ENCODE measurements at places on chromosomes 4 and X.

DNA sequence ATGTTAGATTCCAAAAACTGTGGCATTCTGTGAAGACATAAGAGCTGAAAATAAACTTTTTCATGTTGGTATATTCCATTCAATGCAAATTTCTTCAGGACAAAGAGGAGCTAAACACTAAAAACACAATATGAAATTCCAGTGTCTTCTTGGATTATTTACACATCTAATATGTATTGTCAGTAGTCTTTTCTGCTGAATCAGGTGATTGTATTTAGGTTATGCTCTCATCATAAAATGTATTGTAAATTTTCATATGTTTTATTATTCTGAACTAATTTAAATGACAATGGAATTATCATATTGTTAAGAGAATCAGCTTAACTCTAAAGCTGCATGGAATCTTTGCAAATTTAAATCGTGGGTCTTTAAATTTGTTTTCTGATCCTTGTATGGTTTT lies 526.7 kb downstream of the PDHA2 start:
- no peak for DNase-seq

GRCh38 chr4:130335417-130336194 lies 1239.7 kb downstream of the C4orf33 start:
- no peak for DNase-seq

- no peak for DNase-seq
These were observed 3.7 kb downstream of the FGD1 start for GRCh38 chrX:54492340-54492739.

DNA sequence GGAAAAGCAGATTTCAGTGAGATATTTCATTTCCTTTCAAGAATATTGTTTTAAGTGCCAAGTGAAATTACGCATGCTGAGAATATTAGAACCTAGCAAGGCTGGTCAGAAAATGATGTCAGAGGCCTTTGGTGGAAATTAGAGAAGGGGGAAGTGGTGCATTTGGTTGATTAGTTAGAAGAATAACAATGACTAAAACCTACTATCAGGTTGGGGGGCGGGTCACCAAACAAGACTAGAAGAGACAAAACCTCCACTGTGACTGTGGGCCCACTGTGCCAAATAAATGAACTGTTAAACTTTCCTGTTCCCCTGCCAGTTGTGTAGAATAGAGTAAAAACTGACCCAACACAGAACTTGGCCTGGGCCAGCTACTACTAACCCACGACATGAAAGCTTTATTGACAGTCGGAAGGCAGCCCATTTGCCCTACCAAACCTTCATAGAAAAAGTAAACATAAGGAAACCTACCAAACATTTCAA lies 2.9 kb downstream of the RAPGEF2 start:
- no peak for DNase-seq

DNA sequence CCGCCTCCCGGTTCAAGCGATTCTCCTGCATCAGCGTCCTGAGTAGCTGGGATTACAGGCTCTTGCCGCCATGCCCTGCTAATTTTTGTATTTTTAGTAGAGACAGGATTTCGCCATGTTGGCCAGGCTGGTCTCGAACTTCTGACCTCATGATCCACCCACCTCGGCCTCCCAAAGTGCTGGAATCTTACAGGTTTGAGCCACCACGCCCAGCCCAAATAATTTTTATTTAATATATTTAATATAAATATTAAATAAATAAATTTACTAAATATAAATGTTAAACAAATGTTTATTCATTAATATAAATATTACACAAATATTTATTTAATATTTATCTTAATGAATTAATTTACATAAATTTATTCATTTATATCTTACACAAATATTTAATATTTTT lies 120.2 kb downstream of the SHOX start:
- DNase-seq: no peak

- DNase-seq: no peak
These were observed 1004.7 kb upstream of the LCORL start for GRCh38 chr4:19026281-19026680.

DNA sequence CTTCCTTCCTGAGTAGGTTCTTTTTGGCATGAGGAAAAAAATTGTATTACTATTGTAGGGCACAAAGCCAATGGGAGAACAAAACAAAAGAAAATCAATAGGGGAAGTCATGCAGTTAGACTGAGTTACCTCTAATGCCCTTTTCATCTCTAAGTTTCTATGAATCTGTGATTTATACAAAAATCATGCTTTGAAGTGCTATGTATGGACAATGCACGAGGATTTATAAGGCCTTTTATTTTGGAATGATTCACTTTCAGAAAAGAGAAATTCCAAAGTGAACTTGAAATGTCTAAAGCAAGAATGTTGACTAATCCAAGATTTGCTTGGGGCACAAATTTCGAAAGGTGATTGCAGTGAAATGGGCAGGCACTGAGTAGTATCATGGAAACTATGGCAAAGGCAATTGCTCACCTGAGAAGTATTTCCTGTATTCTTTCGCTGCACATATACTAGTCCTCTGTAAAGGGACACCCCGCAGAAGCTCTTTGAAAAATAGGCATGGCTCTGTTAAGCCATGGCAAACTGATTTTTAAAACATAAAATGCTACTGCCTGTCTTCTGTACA lies 52.8 kb downstream of the ADGRG4 start:
- DNase-seq: no peak

- DNase-seq: no peak
These were observed 13.7 kb downstream of the BCORL1 start for GRCh38 chrX:129996120-129996519.

- no peak for DNase-seq
These were observed 50.3 kb upstream of the ATP6AP2 start for GRCh38 chrX:40530509-40530908.

- no peak for DNase-seq
These were observed 79.5 kb upstream of the IRF2 start for GRCh38 chr4:184553891-184554290.

DNA sequence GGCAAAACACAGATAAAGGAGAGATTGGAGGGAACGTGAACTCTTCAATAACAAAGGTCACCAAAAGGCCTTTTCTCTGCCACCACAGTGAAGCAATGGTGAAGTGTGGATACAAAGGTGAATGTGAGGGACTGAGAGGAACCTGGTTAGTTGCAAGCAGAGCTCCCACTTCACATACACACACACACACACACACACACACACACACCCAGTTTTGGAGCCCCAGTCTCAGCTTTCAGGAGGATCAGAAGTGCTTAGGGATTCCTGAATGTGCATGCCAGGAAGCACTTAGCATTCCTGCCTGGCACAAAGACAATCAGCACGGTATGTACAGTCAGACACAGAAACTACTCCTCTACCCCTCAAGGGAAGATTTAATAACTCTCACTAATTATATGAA lies 71.5 kb downstream of the ARHGEF9 start:
- no peak for DNase-seq

DNA sequence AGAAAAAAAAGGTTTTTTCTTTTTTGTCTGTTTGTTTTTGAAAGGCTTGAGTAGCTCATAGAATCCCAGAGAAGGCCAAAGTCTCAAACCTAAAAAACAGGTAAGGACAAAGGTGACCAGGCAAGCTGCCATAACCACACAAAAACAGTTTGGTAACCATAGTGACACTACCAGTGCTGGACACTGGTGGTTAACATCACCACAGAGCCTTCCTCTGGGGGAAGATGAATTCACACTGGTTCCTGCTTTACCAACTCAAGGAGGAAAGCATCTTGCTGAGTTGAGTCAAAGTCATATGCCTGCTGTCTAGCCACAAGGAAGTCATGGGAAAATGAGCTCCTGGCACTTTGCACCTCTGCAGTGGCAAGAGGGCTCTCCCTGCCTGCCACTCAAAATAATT lies 32.5 kb downstream of the IDS start:
- DNase-seq: no peak

- no peak for DNase-seq
These were observed 5.0 kb downstream of the ARFIP1 start for GRCh38 chr4:152784490-152785350.

- no peak for DNase-seq
These were observed 60.2 kb downstream of the MAOB start for GRCh38 chrX:43822014-43822413.

DNA sequence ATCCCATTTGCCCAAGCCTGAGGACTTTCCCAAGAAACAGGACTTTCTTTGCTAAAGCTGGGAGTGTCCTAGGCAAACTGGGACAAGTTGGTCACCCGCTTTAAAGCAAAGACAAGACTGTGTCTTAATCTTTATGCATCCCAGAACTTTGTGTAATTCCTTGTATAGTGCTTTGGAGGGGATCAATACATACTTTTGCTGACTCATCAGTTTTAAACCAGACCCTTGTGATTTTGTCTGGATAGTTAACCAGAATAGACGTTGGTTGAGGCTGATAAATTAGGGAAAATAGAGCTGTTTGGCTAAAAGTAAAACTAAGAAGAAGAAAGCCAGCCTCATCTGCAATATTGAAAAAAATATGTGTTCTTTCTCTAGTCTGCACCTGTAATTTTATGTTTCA lies 82.8 kb downstream of the IL1RAPL1 start:
- no peak for DNase-seq

DNA sequence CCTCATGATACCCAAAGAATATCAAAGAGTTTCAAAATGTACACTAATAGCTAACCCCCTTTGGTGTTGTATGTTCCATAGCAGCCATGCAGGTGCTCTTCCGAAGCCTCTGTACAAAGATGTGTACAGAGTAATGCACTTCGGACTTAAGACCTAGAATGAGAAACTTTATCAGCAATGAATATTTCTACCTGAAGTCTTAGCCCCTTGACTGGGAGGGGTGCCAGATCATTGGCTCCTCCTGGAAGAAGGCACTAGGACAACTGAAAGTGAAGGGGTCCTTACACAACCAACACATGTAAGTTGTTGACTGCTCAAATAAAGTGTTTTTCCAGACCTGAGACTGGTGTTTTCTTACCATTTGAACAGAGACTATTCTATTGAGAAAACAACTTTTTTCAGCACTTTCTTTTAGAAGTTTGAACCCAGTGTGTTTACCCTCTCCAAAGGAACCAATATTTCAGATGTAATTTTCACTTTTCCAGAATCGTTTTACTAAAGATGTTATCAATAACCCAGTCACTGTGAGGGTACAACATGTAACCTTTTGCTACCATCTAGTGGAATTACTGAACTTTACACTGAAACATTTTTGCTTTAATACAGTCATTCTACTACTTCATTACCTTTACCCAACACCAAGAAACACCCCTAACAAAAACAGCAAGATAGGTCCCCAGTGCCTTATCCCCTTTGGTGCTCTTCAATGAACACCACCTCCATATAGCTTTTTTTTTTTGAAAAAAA lies 33.3 kb upstream of the PRDX4 start:
- no peak for DNase-seq

- no peak for DNase-seq
These were observed 7.1 kb downstream of the CTPS2 start for GRCh38 chrX:16705370-16705769.
